ENCODE measurements at places on chromosomes 12 and 14.

DNA sequence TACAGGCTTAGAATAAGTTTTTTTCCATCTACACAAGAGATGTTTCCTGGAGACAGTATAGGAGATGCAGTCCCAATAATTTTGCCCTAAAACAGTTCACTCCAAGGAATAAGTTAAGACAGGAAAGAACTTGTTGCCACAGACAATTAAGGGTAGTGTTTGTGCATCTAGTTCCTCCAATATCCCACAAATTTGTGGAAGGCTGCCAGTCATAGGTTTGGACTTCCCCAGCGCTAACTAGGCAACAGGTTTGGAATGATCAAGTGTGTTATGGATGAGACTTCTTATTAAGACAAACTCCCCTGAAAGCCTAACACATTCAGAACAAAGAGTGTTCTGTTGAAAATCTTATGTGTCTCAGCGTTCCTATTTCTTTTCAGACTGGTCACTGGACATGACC, 611.0 kb downstream of the CCER1 start:
- DNase-seq, result no peak

GRCh38 chr12:65277994-65278575, 398 bp upstream of the MSRB3 start:
- DNase-seq, result no peak

DNA sequence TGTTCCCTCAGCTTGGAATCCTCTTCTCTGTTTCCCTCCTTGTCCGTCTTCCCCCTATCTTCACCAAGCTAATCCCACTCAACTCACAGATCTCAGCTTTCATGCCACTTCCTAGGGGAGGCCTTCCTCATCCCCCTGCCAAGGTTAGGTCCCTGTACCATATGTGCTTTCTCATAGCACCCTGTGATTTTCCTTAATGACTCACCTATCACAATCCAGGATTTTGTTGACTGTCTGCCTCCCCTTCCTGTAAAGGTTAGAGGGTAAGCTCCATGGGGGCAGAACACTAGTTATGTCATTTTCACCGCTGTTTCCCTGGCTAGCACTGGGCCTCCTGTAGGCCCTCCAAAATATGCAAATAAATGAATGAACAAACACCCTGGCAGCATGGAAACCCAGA, 57.6 kb downstream of the CRADD start:
- DNase-seq, result no peak

DNA sequence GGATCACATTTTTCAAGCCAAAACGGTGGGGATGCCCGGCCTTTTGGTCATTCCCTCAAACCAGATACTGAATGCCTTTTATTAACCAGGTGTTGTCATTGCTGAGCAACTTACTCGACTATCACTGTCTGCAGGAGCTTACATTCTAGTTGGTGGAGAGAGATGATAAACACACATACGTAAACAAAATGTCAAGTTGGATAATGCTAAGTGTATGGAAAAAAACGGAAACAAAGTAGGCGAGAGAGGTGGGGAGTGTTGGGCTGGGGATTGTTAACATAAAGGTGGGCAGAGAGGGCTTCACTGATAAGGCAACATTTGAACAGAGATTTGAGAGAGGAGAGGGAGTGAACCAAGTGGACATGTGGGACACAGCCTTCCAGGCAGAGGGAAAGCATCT, 4.5 kb downstream of the C12orf43 start:
- no peak for DNase-seq

DNA sequence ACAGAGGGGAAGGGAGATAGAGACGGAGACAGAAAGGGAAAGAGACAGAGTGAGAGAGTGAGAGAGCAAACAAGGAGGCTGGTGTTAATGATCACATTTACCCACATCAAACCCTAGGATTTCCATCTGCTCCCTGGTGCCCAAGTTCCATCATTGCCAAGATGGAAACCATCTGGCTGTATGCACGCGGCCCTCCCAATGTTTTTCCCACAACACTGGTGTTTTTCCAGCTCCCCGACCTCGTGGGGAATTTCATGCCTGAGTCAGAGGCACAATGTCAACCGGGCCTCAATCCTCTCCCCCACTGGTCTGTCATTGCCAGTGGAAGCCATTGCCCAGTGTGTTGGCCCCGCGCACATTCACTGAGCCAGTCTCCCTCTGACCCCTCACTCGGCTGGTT, 19.9 kb upstream of the BDKRB2 start:
- no peak for DNase-seq

- DNase-seq, result no peak
Observed at GRCh38 chr14:96585672-96586013, 83.5 kb downstream of the PAPOLA start.

DNA sequence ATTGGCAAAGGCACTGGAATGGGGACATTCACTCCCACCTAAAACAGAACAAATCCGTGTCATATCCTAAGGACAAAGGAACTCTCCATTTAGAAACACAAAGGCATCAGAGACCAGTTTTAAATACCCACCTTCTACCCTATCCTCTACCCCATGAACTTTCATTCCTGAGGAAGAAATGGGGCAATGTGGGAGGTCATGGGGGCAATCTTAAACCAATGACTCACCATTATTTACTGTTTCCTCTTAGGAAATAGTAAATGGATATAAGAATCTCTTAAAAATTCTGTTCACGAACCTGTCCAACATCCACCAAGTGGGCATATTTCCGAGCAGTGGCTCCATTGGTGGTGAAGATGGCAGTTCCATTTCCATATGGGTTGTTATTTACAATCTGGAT, 19.4 kb downstream of the ALDH6A1 start:
- DNase-seq, result no peak

DNA sequence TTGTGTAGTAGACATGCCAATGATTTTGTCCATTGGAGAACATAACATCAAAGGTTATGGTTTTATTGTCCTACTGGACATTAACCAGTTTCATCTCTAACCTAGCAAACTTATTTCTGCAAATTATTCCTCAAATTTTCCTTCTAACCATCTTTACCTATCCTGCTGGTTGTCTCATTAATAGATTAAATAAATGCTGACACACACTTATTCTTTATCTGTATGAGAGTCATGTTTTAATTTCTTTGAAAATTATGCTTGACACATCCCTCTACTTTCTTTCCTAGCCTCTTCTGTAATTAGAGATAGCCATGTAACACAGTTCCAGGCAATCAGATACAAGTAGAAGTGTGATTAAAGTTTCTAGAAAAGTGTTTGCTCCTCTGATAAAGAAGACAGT, 98.9 kb downstream of the RPS29 start:
- no peak for DNase-seq

DNA sequence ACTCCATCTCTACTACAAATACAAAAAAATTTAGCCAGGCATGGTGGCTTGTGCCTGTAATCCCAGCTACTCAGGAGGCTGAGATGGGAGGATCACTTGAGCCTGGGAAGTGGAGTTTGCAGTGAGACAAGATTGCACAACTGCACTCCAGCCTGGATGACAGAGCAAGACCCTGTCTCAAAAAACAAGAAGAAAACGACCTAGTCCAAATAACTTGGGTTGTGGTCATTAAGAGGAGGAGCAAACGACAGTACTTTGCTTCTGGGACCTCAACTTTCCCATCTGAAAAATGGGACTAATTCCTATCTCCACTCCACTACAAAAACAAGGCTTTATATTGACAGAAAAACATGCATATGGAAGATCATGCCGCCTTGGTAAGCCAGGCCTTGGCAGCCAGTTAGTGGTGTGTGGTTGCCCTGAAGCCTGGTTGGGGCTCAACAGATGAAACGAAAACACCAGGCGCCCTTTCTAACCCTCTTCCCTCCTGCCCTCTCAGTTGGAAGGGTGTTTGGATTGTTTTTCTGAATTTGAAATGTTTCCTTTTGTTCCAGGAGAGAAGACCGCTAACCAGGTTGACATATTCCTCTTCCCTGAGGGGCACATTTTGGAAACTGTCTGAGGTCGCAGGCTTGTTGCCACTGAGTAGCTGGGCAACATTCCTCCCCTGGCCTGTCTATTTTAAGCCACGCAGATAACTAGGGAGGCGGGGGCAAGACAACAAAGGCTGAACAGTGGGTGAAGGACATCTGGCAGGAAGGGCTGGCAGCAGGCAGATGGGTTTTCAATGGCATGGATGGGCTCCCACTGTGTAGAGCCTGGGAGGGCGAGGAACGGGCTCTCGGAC, 13.7 kb upstream of the VPS37B start:
- no peak for DNase-seq

DNA sequence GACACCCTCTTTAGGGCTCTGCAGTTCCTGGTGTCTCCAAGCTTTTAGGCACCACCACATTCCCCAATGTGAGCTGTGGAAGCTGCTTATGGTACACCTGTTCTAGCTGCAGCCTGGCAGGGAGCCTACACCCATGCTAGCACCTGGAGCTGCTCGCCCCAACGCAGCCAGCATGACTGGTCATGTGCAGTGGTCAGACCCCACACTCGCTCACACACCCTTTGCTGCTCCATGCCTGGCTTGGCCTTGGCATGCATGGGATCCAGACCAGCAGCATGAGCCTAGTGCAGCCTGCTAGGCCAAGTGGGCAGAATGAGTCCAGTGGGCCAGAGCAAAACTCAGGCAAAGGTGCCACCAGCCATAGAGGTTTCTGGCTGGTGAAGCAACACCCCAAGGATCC, 86.4 kb upstream of the OSBPL8 start:
- no peak for DNase-seq

- peak; percentile 97 for DNase-seq
Observed at GRCh38 chr14:33120341-33120740, 181.7 kb downstream of the NPAS3 start.

DNA sequence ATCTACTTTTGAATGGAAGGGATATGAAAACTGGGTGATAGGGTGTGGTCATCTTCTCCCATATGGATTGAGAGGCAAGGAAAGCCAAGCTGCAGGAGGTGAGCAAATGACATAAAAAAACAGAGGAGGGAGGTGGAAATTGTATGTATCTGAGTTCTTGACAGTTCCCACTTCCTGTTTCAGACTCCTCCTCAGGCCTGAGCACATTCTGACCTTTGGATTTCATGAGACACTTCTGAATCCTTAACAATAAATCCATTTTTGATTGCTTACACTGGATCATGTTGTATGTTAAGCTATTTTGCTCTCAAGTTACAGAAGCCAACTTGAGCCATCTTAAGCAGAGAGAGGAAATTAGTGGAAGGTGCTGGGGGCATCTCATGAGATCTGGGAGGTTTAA, 11.6 kb upstream of the SRSF5 start:
- DNase-seq, result no peak

DNA sequence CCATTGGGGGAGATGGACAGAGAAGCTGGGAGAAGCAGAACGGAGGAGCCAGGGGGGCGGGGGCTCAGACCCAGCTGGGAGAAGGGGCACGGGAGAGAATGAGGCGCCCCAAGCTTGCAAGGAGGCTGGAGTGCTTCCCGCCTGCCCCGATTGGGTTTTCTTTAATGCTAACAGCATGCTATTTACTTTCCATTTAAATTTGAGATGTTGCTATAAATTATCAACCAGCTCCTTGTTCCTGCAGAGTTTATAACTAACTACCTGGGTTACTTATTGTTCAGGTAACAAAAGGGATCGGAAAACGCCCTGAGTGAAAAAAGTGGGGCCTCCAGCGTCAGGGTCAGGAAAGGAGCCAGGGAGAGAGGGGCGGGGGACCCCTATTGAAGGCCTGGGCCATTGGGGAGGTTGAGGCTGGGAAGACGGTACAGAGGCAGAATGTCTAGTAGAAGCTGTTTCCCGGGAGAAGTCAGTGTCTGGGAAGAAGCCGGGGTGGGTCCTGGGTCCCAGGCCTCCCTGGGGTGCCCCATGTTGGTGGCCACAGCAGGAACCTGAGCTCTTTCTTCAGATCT, 2.5 kb downstream of the HNF1A start:
- peak; percentile 83 for DNase-seq

DNA sequence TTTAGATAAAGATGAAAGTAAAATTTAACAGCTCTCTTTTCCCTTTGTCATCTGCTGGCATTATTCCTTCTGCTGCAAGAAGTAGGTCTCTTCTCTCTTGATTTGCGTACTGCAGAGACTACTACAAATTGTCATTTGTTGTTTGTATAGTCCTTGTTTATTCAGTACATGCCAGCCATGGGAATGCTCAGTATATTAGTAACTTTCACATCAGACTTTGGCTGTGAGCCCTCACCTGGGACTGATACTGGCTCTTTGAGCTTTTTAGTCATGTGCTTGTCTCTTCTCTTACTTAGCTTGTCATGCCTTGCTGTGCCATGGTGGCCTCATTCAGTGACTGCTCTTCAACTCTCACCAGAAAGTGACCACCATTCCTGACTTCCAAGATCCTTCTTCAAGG, 169.8 kb downstream of the PRKCH start:
- peak; percentile 61 for DNase-seq

- no peak for DNase-seq
Observed at GRCh38 chr12:53344487-53344823, 8.3 kb upstream of the SP7 start.

- no peak for DNase-seq
Observed at GRCh38 chr12:77387214-77387613, 321.8 kb upstream of the E2F7 start.

GRCh38 chr14:51816031-51816430, 44.4 kb upstream of the GNG2 start:
- DNase-seq, result no peak

DNA sequence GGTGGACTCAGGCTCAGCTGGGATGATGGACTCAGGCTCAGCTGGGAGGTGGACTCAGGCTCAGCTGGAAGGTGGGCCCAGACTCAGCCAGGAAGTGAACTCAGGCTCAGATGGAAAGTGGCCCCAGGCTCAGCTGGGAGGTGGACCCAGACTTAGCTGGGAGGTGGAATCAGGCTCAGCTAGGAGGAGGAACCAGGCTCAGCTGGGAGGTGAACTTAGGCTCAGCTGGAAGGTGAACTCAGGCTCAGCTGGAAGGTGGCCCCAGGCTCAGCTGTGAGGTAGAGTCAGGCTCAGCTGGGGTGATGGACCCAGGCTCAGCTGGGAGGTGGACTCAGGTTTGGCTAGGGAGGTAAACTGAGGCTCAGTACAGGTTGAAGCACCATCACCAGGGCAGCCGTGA, 21.8 kb upstream of the C14orf180 start:
- no peak for DNase-seq

- peak; percentile 59 for DNase-seq
Observed at GRCh38 chr12:120879102-120879501, 25.1 kb downstream of the SPPL3 start.

DNA sequence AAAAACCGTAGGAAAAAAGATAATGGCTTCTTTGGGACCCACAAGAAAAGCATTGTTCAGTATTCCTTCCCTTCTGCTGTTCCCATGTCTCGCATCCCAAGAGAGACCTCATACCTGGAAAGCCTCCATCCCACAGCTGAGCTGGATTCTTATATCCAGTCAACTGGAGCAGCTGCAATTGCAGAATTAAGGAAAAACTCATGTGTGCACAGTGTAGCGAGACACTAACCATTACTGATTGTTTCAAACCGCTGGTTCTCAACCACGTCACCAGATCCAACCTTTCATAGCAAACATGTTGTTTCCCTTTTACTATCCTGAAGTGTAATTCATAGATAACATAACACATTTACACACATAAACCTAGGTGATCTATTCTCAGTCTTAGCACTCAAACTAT, 5.5 kb upstream of the RNASE10 start:
- DNase-seq, result peak; percentile 41

DNA sequence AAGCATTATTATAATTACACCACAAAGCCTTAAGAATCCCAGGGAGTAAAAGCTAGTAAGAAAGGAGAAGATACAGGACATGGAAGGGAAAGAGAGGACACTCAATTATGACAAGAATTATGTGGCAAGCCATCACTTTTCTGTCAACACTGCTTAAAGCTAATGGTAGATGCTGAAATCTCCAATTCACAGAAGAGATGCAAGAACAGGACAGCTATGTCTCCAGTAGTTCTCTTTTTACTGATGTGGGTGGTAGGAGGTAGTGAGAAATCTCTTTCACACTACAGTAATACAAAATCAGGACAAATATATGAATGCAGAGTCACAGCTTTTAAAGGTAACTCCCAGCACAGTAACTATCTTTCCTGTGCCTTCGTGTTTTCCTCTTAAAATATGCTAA, 29.2 kb downstream of the CHD8 start:
- no peak for DNase-seq

Data from kidney tubule cell (primary cell).